Activated T-helper 2 cell treated with anti-CD3 and anti-CD28 coated beads, Interferon-gamma antibody, Interleukin-2, Interleukin-4, amounts not matched to agents 10 μg/mL and 5 μg/mL and 100 μg/mL, durations not matched to agents 14 hours and 24 hours and 36 hours (primary cell): ENCODE measurements at places on chromosomes 1 and 21. TPM values are rescaled to one million over a fixed set of nuclear protein-coding genes. Genes with fewer than 3 reads are reported as not detected.

DNA sequence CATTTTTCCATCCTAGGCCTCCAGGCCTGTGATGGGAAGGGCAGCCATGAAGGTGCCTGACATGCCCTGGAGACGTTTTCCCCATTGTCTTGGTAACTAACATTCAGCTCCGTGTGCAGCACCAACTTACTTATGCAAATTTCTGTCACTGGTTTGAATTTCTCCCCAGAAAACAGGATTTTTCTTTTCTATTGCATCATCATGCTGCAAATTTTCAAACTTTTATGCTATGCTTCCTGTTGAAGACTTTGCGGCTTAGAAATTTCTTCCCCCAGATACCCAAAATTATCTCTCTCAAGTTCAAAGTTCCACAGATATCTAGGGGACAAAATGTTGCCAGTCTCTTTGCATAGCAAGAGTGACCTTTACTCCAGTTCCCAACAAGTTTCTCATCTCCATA is 25.2 kb upstream of the SELE start:
- DNase-seq, result no peak

GRCh38 chr1:114564141-114564540 is 17.3 kb downstream of the BCAS2 start:
- no peak for DNase-seq

- DNase-seq, result no peak
Measured at GRCh38 chr1:215005078-215005477, 77.5 kb upstream of the KCNK2 start.

The KCNT2 gene
- not detected in 2 replicates for total RNA-seq

The OXCT2 gene
- total RNA-seq, result 5.5 and 5.6 TPM in 2 replicates
